ENCODE measurements at places on chromosomes 5 and 9.

- no peak for DNase-seq
Measured at GRCh38 chr5:154385236-154385512, 60.6 kb upstream of the SAP30L start.

- DNase-seq = no peak
Measured at GRCh38 chr5:111063709-111064322, 7.7 kb upstream of the TSLP start.

DNA sequence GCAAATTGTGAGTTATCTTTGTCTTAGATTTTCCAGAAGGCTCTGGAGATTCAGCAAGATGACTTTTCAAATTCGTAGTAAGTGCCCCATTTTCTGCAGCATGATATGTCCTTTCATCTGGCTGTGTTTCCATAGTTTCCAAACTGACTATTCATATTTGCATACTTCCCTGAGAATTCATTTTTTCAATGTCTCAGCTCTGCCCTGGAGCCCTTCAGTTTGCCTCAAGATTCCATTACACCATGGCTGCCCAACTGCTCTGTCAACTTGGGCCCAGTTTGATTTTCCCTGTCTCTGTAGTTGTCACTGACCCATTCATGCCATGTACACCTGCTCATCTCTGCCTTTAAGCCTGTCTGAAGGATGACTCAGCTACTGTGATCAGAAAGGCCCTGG, 94.2 kb upstream of the RUSC2 start:
- no peak for DNase-seq

DNA sequence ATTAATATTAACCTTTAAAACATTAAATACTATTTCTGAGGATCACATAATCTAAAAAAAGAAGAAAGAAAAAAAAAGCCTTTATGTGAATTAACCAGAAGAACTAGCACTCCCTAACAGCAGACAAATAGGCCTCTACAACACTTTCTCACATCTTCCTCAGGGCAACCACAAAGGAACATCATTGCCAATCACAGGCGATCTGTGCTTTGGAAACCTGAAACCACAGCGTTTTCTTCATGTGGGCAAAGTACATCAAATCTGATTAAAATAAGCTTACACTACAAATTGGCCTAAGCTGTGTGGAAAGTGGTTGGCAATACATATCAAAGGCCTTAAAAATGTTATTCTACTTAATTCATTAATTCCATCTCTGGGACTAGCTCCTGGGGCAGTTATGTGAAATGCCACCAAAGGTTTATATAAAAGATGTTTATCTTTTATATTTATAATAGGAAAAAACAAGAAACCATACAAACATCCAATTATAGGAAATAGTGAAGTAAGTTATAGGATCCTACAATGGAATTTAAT, 184.8 kb upstream of the TBCA start:
- no peak for DNase-seq

DNA sequence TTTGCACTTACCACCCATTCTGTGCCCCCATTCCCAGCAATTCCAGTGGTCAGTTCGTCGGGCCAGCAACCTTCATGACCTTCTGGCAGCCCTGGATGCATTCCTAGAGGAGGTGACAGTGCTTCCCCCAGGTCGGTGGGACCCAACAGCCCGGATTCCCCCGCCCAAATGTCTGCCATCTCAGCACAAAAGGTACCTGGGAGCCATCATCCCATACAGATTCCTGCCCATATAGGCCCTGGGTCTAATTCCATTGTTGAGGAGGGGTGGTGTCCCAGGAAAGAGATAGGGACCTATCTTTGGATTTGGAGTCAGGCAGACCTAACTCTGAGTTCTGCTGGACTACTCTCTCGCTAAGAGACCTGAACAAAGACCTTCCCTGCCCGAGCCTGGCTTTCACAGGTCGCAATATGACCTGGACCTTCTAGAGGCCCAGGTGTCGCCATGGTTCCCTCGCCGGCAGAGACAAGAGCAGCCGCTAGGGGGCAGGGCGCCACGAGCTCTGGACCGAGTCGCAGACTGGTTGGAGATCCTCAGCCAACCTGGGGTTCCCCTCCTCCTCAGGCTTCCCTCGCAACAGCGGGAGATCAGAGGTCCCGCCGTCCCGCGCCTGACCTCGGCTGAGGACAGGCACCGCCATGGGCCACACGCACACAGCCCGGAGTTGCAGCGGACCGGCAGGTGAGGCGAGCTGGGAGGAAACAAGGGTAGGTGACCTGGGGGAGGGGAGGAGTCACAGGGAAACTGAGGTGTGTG, 3.1 kb downstream of the SLC4A9 start:
- peak; percentile 73 for DNase-seq

GRCh38 chr5:31783086-31783645, 144.2 kb downstream of the PDZD2 start:
- no peak for DNase-seq

Measured in hematopoietic multipotent progenitor cell treated with erythropoietin and hydrocortisone succinate and interleukin-3 and kit ligand, for 8 days (in vitro differentiated cells).